ENCODE measurements at places on chromosomes 2 and 18.

GRCh38 chr2:152425765-152426727 is 91.1 kb downstream of the FMNL2 start:
- H3K27ac ChIP-seq: no peak overlapping the region
- no peak for DNase-seq
- peaks cover 4% of the 10 kb centered on the region for H3K27me3 ChIP-seq
- no peaks in the 10 kb centered on the region for H3K36me3 ChIP-seq
- H3K4me3 ChIP-seq: no peak overlapping the region
- no peaks in the 10 kb centered on the region for H3K4me1 ChIP-seq

DNA sequence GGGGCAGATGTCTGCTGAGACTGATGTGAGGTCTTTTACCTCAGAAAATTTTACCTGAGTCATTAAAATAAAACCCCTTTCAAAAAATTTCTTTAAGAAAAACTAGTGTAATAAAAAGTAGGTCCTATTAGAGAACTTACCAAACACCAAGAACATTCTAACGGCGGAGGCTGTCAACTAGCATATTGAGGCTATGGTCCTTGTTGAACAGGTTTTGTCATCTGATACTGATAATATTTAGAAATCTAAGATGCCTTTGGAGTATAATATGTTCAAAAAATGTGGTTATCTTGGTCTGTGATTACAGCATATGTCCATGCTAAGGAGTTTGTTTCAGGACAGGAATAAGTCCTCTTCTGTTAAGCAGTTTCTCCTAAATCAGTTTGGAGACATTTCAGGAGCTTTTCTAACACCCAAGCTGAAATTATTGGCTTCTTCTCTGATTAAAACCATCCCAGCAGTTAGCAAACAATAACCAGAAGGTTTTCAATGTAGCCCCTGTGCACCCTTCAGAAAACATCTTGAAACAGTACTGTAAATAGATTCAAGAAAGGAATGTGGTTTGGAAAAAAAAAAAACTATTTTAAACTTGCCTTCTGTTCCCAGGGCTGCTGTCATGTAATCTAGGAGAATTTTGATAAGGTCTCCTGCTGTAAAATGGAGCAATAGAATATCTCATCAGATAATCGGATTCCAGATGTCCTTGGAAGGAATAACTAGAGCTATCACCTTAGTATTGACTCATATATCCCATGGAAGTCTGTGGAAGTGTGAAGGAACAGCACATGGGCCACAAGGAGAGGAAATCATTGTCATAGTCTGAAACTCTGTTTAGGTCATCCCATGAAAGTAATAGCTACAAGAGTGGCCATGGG is 58.7 kb upstream of the B3GNT2 start:
- DNase-seq: no peak
- no peak overlapping the region for H3K27ac ChIP-seq
- H3K27me3 ChIP-seq: no peaks in the 10 kb centered on the region
- peaks cover 11% of the 10 kb centered on the region for H3K36me3 ChIP-seq
- H3K4me1 ChIP-seq: peaks cover 17% of the 10 kb centered on the region

DNA sequence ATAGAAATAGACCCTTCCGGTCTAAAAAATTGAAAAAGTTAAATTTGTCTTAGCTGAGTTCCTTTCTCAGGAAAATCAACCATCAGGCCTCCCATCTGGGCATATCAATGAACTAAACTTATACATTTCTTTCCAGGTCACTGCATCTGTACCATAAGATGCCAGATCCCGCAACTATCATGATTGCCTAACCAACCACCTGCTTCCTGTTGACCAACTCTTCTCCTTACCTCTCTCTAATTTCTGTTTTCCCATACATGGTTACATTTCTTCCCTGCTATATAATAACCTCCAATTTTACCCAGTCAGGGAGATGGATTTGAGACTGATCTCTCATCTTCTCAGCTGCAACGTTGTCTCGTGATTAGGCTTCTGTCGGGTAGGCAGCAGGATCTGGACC is 228.7 kb downstream of the FSIP2 start:
- H3K27ac ChIP-seq: no peak overlapping the region
- no peak for DNase-seq
- H3K27me3 ChIP-seq: no peaks in the 10 kb centered on the region
- no peaks in the 10 kb centered on the region for H3K4me1 ChIP-seq
- no peak overlapping the region for H3K4me3 ChIP-seq

DNA sequence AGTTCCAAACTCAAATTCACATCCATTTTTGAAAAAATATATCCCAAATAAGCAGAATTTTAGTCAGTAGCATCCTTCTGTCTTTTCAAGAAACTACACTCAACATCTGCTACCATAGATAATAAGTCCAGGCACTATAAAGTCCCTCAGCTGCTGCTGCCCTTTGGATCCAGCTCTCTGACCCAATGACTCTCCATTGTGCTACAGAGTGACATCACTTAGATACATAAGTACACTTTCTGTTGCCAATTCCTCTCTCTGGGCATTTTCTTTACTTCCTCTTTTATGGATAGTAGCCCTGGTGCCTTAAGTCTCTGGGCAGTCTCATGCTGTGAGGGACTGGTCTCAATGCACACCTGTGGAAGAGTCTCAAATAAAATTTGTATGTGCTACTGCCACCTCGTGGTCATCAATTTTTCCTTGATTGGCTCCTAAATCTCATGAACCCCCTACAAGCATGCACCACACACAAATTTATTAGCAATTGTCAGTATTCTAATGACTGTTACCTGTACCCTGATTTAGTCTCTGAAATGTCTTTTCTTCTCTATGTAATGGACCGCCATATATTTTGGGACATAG is 219.2 kb downstream of the LRP1B start:
- no peak overlapping the region for H3K4me3 ChIP-seq
- H3K4me1 ChIP-seq: no peaks in the 10 kb centered on the region
- H3K36me3 ChIP-seq: no peaks in the 10 kb centered on the region
- no peaks in the 10 kb centered on the region for H3K27me3 ChIP-seq

DNA sequence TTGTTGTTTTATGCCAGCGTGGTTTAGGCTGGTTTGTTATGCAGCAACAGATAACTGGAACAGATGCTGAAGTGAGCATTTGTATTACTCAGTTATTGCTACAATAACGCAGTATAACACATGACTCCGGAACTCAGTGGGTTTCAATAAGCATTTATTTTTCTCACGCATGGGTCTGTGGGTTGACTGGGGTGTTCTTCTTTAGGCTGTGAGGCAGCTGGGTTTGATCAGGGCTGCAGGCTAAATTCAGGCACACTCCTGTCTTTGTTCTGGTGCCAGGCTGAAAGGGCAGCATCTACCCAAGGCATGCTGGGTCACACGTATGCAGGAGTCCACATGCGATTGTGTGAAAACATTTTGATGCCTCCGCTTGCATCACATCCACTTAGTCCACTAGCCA is 3.8 kb upstream of the SLC1A4 start:
- H3K36me3 ChIP-seq: peaks cover 14% of the 10 kb centered on the region
- H3K27ac ChIP-seq: peak overlapping the region; percentile 16
- no peak overlapping the region for H3K4me3 ChIP-seq
- peaks cover 14% of the 10 kb centered on the region for H3K27me3 ChIP-seq
- peaks cover 58% of the 10 kb centered on the region for H3K4me1 ChIP-seq

DNA sequence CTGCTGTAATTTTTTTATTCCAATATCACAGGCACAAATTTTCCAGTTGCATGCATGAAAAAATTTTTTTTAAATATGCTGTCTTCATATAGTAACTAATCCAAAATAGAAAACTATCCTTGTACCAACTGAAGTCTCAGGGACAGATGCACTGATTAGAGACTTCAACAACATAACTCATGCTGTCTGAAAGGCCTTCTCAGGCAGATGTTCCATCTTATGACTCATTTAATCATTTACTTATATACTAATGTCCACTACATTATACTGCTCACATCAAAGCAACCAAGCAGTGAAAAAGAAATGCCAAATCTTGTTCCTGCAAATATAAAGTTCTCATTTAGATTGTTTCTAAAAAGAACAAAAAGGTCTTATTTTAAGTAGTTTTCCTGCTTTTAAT is 53.1 kb downstream of the OLA1 start:
- H3K27ac ChIP-seq: no peak overlapping the region
- H3K4me3 ChIP-seq: no peak overlapping the region
- no peaks in the 10 kb centered on the region for H3K27me3 ChIP-seq

- peak; percentile 50 for DNase-seq
- H3K36me3 ChIP-seq: no peaks in the 10 kb centered on the region
- H3K4me1 ChIP-seq: peaks cover 4% of the 10 kb centered on the region
- H3K27me3 ChIP-seq: peaks cover 11% of the 10 kb centered on the region
- no peak overlapping the region for H3K27ac ChIP-seq
- H3K4me3 ChIP-seq: no peak overlapping the region
Measured at GRCh38 chr2:43605079-43605655, 9.3 kb upstream of the THADA start.

DNA sequence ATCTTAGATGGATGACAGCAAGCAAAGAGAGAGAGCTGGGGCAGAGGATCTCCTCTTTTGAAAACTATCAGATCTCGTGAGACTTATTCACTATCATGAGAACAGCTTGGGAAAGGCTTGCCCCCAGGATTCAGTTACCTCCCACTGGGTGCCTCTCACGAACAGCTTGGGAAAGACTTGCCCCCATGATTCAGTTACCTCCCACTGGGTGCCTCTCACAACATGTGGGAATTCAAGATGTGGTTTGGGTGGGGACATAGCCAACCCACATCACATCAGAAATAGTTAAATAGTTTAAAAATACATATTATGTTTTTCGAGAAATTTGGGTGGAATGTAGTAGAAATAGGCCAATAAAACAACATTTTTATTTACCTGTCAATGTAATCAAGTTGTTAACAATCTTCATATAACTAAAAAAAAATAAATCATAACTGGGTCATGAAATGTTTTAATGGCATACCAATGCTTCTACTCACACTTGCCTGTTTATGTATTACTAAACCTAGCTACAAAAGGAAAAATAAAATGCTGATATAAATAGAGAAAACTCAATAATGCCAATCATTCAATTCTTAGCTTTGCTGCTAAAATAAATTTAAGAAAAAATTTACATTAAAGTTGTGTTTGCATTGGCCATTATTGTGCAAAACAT is 608.9 kb downstream of the SUCLG1 start:
- no peak overlapping the region for H3K27ac ChIP-seq
- H3K4me3 ChIP-seq: no peak overlapping the region
- no peaks in the 10 kb centered on the region for H3K4me1 ChIP-seq
- no peaks in the 10 kb centered on the region for H3K27me3 ChIP-seq
- H3K36me3 ChIP-seq: no peaks in the 10 kb centered on the region

GRCh38 chr18:45828917-45829811 is 3.7 kb downstream of the SIGLEC15 start:
- H3K4me1 ChIP-seq: peaks cover 38% of the 10 kb centered on the region
- no peak overlapping the region for H3K27ac ChIP-seq
- DNase-seq: no peak
- peaks cover 8% of the 10 kb centered on the region for H3K27me3 ChIP-seq

DNA sequence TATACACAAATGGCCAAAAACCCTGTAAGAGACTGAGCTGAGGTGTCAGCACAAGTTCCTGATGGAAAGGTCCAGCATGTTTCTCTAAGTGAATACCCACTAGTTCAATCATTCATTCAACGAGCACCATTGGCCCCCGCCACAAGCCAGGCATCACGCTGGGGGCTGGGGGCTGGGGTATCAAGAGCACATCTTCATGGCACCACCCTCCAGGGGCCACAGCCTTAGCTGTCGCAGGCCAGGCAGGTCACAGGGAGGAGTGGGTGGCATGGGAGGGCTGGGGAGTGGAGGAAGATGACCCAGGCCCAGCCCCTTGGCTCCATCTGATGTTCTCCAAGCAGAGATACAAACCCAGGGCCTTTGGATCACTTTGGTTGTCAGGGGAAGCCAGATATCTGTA is 97.9 kb downstream of the ACKR3 start:
- no peaks in the 10 kb centered on the region for H3K36me3 ChIP-seq
- no peak for DNase-seq
- no peaks in the 10 kb centered on the region for H3K4me1 ChIP-seq
- no peaks in the 10 kb centered on the region for H3K27me3 ChIP-seq

GRCh38 chr2:200399046-200399445 is 92.6 kb downstream of the SPATS2L start:
- no peak for DNase-seq
- H3K36me3 ChIP-seq: peaks cover 11% of the 10 kb centered on the region
- no peaks in the 10 kb centered on the region for H3K27me3 ChIP-seq
- no peak overlapping the region for H3K27ac ChIP-seq
- no peak overlapping the region for H3K4me3 ChIP-seq

Measured in activated CD8-positive, alpha-beta T cell treated with anti-CD3 and anti-CD28 coated beads, Interleukin-2, amount 10 ng/mL, durations not matched to agents 7 days and 5 days (primary cell).